ENCODE measurements at places on chromosomes 16 and 17.

DNA sequence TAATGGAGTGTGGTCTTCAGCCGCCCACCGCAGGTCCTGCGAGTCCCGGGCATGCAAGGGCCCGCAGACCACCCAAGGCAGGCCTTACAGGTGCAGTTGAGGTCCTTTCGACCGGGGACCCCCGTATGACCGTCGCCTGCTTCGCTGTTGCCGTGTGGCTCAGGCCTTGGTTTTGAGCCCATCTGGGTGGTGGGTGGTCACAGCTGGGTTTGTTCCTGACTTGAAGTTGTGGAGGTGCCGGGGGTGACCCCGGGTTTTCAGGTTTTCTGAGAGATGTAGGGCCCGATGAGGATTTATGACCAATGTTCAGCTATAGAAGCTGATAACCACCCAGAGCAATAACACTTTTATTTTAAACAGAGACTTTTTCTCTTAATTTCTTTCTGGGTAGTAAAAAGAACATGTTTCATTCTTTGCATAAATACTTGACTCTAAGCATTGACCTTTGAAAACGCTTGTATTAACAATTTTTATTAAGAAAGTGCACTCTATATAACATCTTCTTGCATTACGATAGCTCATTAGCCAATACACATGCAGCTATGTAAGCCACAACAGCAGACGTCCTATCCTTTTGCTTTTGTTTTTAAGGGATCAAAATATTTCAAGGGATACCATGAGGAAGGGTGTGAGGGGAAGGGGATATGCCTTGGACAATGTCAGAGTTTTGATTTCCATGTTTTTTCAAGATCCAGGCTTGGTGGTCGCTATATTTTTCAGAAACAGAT is 1.9 kb downstream of the FOXL1 start:
- no peak for DNase-seq

GRCh38 chr17:59848778-59849177 is 44.0 kb downstream of the TUBD1 start:
- no peak for DNase-seq

DNA sequence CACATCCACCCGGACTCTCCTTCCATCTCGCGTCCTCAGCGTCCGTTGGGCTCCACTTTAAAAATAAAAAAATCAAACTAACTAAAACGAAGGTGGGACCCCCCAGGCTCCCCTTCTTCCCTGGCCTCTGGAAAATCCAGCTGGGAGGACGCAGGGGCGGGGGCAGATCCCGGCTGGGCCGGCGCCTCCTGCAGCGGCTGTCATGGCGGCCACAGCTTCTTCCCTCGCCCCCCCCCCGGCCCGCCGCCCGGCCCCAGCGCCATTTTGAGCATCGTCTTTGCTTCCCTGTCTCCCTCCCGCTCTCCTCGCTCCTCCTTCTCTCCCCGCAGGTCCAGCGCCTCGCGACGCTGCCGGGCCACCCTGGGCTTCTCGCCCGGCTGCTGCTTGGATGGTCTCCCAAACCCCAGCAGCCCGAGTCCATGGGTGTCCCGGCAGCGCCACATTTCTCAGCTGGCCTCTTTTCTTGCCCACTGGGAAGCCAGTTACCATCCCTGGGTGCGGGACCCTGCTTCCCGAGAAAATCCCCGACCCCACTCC is 3.3 kb downstream of the HOXB2 start:
- no peak for DNase-seq

DNA sequence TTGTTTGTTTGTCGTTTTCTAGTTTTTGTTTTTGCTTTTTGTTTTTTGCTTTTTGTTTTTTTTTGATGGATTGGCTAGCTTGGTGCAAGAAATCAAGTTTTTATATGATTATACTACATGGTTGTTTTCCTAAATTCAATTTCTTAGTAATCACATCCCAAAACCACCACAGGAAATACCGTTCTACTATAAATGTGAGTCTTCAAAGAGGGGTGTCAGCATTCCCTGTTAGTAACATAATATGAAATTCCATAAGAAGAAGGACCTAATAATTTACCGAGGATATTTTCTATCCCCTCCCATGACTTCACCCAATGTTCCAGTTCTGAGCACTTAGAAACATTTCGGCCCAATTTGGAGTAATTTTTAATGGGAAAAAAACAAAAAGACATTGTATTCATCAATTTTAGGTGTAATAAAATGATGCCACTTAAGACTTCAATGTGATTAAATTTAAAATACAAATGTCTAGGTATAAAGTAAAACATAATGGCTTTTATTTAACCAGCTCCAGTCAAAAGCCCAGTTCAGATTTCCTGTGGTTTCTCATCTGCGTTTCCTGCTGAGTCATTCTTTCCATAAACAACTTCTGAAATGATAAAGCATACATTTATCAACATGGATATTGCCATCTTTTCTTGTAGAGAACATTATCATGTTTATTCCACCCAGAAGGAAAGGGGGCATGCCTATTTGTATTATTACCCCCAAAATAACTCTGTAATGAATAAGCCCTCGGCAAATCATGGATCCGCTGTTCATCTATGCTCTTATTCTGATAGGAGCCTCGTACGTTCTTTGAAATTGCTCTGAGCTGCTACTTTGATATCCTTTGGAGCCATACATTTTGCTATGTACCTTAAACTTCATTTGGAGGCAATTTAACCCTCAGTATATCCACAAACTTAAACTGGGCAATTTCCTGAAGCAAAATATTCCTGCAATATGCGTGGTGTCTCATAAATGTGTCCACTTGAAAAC is 28.1 kb downstream of the HSBP1 start:
- no peak for DNase-seq

DNA sequence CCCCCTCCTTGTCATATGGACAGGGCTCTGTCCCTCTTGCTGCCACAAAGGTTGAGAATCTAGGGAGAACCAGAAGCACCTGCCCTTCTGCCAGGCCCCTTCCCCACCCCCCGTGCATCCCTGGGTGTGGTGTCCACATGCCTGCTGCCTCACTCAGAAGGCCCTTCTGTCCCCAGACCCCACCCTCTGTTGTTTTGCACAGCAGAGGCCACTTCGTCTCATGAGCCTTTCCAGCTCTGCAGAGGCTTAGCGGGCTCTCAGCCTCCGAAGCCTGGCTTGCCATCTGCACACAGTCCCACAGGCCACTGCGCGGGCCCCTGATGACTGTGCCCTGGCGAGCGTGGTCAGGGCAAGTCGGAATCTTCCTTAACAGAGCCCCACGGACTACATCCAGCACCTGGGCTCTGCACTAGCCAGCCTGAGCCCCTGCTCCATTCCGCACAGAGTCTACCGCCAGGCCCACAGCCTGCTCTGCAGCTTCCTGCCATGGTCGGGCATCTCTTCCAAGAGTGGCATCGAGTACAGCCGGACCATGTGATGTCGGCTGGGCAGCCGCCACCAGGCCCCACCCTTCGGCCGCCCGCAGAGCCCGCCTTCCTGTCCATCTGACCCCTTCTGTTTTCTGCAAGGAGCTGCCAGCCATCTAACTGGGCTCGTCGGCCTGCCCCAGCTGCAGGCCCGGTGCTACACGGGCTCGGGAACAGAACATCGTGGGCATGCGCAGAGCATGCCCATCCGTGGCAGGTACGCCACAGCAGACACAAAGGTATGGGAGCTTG is 10.8 kb downstream of the C16orf90 start:
- DNase-seq, result no peak

- no peak for DNase-seq
Observed at GRCh38 chr16:11326737-11327276, 18.5 kb upstream of the RMI2 start.

DNA sequence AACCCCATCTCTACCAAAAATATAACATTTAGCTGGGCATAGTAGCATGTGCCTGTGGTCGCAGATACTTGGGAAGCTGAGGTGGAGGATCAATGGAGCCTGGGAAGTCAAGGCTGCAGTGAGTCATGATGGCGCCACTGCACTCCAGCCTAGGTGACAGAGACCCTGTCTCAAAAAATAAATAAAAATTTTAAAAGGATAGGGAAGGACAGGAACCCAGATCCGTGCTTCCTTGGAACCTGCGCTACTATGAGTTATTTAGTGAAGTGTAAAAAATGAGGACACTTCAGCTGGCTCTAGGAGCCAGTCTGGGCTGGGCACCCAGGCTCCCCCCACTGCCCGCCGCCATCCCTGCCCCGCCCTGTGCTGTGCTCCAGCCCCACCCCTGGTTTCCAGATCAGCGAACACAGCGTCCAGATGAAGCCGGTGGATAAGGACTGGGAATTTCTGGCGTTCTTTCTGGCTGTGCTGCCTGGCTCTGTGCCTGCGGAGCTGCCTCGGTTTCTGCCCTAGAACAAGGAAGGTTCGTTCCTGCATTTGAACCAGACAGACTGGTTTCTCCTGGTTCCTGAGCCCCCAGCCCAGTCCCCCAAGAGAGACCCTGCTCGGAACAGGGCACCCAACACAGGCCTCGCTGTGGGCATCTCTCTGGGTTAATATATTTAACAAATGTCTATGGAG is 18.5 kb downstream of the PLLP start:
- DNase-seq, result no peak

DNA sequence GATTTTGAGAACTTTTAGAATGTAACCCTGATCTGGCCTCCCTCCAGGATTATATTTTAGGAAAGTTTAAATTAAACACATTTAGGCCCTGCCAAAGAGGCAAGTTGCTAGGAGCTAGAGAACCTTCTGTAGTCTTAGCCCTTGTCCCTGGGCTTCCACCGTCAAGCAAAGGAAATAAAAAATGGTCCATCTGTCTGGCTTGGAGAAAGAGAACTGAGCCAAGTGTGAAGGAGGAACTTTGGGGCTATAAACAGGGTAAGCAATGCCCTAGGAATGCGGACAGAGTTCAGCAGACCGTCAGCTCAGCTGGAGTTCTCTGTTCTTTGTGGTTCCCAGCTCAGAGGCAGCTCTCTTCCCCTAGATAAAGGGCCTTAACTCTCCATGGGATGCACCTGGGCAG is 29.6 kb downstream of the RCVRN start:
- DNase-seq, result no peak

DNA sequence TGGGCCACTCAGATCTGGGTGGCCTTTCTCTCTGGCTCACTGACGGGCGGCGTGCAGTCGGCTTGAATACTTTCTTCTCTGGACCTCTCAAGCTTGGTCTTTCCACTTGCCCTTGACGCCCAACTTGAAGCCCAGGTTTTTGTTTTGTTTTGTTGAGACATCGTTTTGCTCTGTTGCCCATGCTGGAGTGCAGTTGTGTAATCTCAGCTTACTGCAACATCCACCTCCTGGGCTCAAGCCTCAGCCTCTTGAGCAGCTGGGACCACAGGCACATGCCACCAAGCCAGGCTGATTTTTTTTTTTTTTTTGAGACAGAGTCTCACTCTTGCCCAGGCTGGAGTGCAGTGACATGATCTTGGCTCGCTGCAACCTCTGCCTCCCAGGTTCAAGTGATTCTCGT is 22.7 kb upstream of the KIF19 start:
- DNase-seq, result no peak

DNA sequence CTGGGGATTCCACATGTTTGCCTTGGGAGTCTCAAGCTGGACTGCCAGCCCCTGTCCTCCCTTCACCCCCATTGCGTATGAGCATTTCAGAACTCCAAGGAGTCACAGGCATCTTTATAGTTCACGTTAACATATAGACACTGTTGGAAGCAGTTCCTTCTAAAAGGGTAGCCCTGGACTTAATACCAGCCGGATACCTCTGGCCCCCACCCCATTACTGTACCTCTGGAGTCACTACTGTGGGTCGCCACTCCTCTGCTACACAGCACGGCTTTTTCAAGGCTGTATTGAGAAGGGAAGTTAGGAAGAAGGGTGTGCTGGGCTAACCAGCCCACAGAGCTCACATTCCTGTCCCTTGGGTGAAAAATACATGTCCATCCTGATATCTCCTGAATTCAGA is 28.9 kb downstream of the CDRT15 start:
- DNase-seq, result no peak

GRCh38 chr17:27569257-27569722 is 61.7 kb upstream of the LGALS9 start:
- DNase-seq, result no peak

DNA sequence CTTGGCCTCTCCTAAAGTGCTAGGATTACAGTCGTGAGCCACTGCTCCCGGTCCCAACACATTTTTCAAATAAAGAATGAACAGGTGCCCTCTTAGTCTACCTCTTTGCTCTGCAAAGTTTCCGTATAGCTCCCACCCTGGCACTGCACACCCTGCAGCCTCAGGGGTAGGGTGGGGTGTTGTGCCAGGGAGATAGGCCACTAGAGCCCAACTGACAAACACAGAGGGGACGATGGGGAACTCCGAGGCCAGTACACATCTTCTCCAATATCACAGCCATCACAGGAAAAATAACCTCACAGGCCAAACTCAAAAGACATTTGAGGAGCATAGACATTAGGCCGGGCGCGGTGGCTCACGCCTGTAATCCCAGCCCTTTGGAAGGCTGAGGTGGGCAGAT is 2.7 kb upstream of the SLC12A4 start:
- no peak for DNase-seq

DNA sequence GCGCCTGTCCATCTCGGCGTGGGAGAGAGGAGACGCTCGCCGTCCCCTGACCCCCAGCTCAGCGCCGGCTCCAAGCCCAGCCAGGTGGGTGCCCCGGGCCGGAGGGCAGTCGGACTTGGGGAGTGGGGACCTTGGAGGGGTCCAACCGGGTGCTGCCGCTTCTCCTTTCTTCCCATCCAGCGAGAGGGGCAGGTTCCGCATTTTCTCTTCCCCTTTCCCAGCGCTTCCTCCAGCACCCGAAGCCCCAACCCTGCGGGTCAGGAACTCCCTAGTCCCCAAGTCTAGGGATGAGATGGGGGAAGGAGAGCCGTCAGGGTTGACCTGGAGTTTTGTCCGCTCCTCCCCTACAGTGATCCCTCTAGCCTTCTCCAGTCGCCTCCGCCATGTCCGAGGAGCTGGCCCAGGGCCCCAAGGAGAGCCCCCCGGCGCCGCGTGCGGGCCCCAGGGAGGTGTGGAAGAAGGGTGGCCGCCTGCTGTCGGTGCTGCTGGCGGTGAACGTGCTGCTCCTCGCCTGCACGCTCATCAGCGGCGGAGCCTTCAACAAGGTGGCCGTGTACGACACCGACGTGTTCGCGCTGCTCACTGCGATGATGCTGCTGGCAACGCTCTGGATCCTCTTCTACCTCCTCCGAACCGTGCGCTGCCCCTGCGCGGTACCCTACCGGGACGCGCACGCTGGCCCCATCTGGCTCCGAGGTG is at the start of gene OTOP2:
TSS of gene OTOP2 (plus strand) at position 24 of the 699 bp plus-strand sequence. CDS start at position 384, 360 bp downstream.
- DNase-seq, result no peak

- no peak for DNase-seq
Observed at GRCh38 chr16:57757326-57757786, 21.8 kb downstream of the KATNB1 start.

- DNase-seq, result no peak
Observed at GRCh38 chr16:85631802-85632393, 18.8 kb downstream of the GSE1 start.

GRCh38 chr17:61928101-61928436 is 287 bp upstream of the INTS2 start:
- no peak for DNase-seq

- DNase-seq, result no peak
Observed at GRCh38 chr17:49404906-49405305, 9.8 kb downstream of the PHB1 start.

- DNase-seq, result no peak
Observed at GRCh38 chr17:40938981-40939380, 1.5 kb upstream of the KRT23 start.

- DNase-seq, result no peak
Observed at GRCh38 chr16:66612422-66612821, 7.9 kb downstream of the CMTM3 start.

- no peak for DNase-seq
Observed at GRCh38 chr17:40540448-40540847, 24.8 kb downstream of the CCR7 start.

Measured in NCI-H1417 treated with DMSO at 0.1 percent for 48 hours (cell line).